ENCODE measurements at places on chromosomes 7 and 10.

DNA sequence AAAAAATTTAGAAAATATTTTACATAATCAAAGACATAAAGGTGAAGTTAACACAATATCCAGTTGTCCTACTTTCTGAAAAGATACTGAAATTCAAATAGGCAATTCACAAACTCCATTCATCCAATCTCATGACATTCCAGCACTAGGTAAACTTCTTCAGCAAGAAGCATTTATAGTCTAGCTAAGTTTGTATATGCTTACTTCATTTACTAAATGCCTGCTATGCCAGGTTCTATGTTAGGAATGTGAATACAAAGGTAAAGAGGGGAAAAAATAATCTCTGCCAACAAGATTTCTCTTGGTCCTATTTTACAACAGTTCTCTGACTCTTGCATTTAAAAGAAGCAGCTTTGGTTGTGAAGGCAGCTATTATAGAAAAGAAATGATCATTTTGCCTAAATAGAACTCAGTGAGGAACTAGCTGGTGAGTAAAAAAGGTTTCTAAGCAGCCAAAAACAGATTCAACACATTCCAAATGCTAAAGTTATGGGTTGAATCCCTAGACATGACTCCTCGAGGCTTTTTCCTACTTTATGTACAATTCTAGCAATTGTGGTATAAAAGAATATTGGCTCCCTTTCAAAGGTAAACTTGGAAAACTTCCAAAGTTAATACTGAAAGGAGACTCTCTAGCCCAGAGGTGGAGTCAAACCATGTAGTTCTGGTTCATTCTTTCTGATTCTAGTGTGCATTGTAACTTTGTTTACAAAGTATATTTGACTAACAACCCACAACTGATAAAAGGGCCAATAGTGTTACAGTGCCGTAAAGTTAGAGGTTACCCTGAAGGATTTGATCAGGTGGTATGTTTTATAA is 30.9 kb upstream of the KLHL7 start:
- DNase-seq: no peak

- DNase-seq: peak; percentile 66
Measured at GRCh38 chr10:102133373-102134195, 744 bp downstream of the PPRC1 start.

DNA sequence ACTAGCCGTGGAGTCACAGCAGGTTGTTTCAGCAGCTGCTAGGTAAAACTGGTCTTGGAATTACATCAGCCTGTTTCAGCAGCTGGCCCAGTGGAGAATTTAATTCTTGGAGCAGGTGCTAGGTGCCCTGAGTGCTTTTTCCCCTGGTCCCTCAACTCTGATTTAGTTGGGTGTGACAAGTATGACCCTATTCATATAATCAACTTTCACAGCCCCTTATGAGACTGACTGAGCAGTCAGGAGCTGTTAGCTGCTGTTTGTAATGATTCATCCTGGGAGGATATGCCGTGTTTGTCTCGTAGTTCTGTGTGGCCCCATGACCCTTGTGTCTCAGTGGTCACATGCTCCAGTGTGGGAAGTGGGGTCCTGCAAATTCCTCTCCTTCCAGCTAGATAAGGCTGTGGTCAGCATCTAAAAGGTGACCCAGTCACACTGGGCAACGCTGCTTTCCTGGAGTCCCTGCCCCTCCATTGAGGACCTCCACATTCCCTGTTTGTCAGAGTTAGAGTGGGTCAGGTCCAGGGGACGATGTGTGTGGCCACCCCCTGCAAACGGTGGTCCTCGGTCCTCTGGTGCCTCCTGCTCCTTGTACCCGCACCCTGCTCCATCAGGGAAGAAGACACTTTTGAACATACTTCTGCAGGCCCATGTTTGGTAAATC is 28.3 kb downstream of the TBATA start:
- no peak for DNase-seq

DNA sequence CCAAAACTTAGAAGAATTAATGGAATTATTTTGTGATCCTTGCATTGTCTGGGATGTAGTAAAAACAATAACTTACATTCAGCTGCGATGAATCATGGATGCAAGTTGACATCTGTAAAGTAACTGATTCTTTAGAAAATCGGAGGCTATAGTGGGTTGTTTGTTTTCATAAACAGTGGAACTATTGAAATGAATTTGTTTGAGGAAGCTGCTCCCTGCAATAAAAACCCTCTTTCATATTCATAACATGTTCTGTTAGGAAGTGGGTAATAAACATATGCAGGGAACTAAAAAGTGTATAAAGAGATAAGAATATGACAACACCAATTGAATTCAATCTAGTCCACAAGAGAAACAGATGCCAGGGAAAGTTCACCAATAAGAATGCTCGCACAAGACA is 53.6 kb downstream of the AGMO start:
- no peak for DNase-seq

GRCh38 chr7:22611758-22612079 is 111.7 kb upstream of the STEAP1B start:
- DNase-seq: no peak

DNA sequence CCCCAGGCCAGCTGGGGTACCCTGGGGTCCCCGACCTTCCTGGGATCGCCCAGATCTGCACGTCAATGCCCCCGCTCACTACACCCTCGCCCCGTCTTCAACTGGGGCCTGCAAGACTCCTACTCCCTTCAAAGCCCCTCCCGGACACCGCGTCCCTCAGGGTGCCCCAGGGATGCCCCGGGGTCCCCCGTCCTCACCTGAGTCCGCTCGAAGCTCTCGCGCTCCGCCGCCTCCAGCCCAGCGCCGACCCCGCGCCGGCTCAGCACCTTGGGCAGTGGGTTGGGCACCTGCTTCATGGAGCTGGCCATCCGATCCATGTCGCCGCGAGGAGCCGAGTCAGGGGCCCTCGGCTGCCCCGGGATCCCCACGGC is at the start of gene HIP1:
Gene HIP1 (minus strand): TSS at position 338 of the 371 bp plus-strand sequence. CDS start 21 bp downstream, at position 317.
- DNase-seq: no peak
